ENCODE measurements at places on chromosomes 2 and 18. TPM values are rescaled to one million over a fixed set of nuclear protein-coding genes. Genes with fewer than 3 reads are reported as not detected.

- no peaks in the 10 kb centered on the region for H3K27me3 ChIP-seq
- peaks cover 22% of the 10 kb centered on the region for H3K4me1 ChIP-seq
- DNase-seq, result peak; percentile 94
- peak overlapping the region; percentile 34 for H3K27ac ChIP-seq
Measured at GRCh38 chr2:10448576-10449485, 704 bp upstream of the ODC1 start.

DNA sequence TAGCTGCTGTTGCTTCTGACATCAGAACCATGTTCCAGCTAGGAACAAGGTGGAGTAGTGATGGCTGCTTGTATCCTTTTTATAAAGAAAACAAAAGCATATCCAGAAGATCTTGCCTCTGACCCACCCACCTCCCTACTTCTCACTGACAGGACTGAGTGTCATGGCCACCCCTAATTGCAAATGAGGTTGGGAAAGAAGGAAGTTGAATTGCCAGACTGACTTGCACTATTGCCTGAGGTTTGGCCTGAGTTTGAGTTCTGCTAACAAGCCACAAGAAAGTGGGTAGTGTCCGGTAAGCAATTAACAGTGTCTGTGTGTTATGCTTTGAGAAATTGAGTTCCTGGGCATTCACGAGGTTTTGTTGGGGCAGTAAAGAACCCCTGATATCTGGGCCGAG is 22.8 kb downstream of the SGPP2 start:
- no peak overlapping the region for H3K27ac ChIP-seq
- H3K4me3 ChIP-seq, result no peak overlapping the region
- H3K4me1 ChIP-seq, result peaks cover 2% of the 10 kb centered on the region
- H3K27me3 ChIP-seq, result peaks cover 15% of the 10 kb centered on the region
- no peak for DNase-seq

DNA sequence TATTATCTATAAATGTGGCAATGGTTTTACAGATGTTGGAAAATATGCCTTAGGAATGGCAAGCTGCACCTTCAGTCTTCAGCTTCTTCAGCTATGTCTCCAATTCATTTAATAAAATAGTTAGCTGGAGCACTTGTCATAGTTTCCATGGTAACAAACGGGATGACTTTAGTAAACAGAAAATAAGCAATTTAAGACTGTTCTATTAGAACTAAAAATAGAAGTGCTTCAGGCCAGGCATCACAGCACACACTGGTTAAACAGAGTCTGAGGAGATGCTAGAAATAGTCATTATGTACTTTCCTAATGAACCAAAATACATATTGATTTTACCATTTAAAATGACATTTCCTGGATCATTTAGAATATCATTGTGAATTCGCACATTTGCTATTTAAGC is 195.0 kb downstream of the GCA start:
- no peaks in the 10 kb centered on the region for H3K27me3 ChIP-seq
- H3K4me3 ChIP-seq, result no peak overlapping the region
- no peaks in the 10 kb centered on the region for H3K36me3 ChIP-seq
- no peaks in the 10 kb centered on the region for H3K4me1 ChIP-seq

DNA sequence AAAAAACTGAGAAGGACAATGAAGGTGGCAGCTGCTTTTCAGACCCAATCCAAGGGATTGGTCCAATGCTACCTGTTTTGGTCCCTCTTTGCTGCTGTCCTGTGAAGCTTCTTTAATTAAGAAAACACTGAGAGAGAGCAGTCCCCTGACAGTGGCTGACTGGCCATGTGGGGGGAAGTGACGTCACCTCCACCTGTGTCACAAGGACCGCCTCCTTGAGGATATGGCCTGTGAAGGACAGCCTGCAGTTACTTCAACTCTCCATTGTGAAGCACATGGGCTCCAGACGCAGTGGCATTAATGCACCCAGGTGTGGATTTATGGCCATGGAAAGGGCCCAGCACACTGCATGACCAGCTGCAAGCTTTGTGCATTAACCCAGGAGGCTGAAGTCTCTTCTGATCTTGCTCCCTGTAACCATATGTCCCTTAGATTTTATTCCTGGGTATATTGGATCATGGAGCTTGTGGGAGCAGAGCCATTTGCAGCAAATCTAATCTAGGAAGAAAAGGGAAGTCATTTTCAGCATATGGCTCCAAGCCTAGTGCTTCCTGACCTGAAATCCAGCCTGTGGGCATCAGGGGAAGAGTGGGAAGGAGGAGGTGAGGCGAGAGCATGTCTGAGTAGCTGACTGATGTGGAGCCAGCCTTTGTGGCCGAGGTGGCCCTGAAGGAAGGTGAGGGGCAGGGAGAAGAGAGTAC is 32.2 kb downstream of the KIF5C start:
- H3K4me1 ChIP-seq, result peaks cover 23% of the 10 kb centered on the region
- peaks cover 4% of the 10 kb centered on the region for H3K36me3 ChIP-seq
- DNase-seq, result no peak
- H3K27ac ChIP-seq, result no peak overlapping the region

GRCh38 chr2:236984046-236984445 is 101.6 kb upstream of the COPS8 start:
- no peaks in the 10 kb centered on the region for H3K36me3 ChIP-seq
- H3K27me3 ChIP-seq, result peaks cover 34% of the 10 kb centered on the region
- H3K4me1 ChIP-seq, result no peaks in the 10 kb centered on the region
- no peak overlapping the region for H3K4me3 ChIP-seq
- no peak for DNase-seq
- H3K27ac ChIP-seq, result no peak overlapping the region

DNA sequence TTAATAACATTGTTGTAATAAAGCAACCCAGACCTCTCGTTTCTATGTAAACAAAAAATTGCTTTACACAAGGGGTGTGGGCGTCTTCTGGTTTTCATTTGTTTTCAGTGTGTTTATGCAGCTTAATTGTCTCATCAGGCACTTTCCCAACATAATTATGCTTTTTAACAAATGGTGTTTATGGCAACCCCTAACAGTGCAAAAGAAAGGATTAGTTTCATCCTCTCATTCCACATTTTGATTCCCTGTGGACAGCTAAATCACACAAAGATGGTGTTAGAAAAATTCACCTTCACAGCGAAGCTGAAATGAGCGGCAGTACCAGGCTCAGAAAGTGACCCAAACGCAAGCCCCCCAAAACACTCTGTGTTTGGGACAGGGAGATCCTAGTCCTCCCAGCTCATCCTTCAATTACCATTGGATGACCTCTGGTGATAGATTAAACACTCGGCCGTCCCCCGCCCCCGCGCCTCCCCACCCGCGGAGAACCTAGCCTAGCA is 724 bp downstream of the FTCDNL1 start:
- H3K4me3 ChIP-seq, result peak overlapping the region; percentile 70
- no peaks in the 10 kb centered on the region for H3K27me3 ChIP-seq
- peaks cover 4% of the 10 kb centered on the region for H3K4me1 ChIP-seq
- DNase-seq, result no peak
- no peak overlapping the region for H3K27ac ChIP-seq

DNA sequence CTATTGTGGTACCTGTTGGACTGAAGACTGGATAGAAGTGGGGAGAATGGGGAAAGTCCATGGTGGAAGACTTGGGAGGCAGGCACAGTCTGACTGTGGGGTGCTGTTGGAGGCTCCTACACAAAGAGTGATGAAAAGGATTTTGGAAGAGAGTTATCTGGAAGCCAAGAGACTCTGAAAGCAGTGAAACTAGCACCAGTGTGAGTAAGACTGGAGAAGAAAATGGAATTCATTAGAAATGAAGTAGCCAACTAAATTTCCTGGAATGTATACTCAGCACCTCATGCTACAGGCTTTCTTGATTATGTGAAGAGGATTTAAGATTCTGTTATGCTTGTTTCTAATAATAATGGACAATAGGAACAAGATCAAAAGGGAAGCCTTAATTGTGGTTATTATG is 27.7 kb downstream of the ELP2 start:
- H3K4me3 ChIP-seq, result no peak overlapping the region
- peaks cover 15% of the 10 kb centered on the region for H3K36me3 ChIP-seq
- H3K27me3 ChIP-seq, result no peaks in the 10 kb centered on the region

DNA sequence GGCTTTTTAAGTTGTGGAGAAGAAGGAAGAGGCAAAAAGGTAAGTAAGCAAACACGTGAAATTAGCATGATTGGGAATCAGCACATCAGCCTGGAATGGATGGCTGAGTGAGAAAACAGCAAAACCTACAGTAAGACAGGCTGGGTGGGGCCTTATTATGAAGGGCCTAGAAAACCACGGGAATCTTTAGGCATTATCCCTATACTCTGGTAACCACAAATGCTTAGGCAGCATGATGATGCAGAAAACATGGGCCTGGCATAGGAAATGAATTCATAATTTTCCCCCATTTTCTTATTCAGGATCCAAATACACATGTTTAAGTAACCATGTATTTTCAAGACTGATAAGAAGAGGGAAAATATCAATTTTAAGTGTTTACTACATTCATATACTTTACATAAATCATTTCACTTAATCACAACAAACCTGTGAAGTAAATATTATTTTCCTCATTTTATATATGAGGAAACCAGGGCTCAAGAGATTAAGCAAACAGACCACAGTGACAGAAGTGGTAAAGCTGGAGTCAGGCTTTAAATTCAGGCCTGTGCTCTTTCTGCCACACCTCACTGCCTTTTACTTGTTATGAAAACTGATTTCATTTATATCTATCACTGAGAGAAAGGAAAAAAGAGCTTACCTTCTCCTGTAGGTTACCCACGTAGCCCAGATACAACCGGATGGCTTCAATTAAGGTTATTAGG is 4.0 kb downstream of the TMEM17 start:
- no peak overlapping the region for H3K4me3 ChIP-seq
- DNase-seq, result no peak
- H3K27ac ChIP-seq, result no peak overlapping the region
- H3K4me1 ChIP-seq, result peaks cover 5% of the 10 kb centered on the region
- H3K36me3 ChIP-seq, result no peaks in the 10 kb centered on the region
- peaks cover 21% of the 10 kb centered on the region for H3K27me3 ChIP-seq

KCNE4 gene
- not detected for total RNA-seq

DNA sequence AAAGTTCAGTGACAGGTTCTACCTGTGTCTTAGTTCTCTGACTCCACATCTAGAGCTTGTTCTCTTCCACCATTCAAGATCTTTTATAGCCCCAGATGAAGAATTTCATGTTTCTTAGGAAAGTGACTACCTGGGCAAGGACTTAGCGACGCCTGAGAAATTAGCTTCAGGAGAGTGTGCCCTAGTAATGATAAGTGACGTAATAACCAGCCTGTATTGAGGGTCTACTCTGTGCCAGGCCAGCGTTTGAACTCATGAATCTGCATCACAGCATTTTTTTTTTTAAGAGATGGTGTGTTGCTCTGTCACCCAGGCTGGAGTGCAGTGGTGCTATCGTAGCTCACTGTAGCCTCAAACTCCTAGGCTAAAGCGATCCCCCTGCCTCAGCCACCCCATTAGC is 51.8 kb downstream of the TCF7L1 start:
- peaks cover 2% of the 10 kb centered on the region for H3K36me3 ChIP-seq
- H3K4me1 ChIP-seq, result peaks cover 8% of the 10 kb centered on the region
- H3K4me3 ChIP-seq, result no peak overlapping the region
- H3K27ac ChIP-seq, result peak overlapping the region; percentile 9

- H3K4me3 ChIP-seq, result no peak overlapping the region
- DNase-seq, result no peak
- no peaks in the 10 kb centered on the region for H3K27me3 ChIP-seq
- H3K4me1 ChIP-seq, result no peaks in the 10 kb centered on the region
- no peak overlapping the region for H3K27ac ChIP-seq
Measured at GRCh38 chr2:13537771-13538349, 821.1 kb downstream of the TRIB2 start.

TMEM185B gene
- 21.1 TPM for total RNA-seq

UGT1A3 gene
- not detected for total RNA-seq

WNT10A gene
- 14.4 TPM for total RNA-seq

STON1 gene
- total RNA-seq, result 10.9 TPM

C2orf72 gene
- not detected for total RNA-seq

GRCh38 chr2:127641846-127642507 is 4.0 kb upstream of the GPR17 start:
- no peaks in the 10 kb centered on the region for H3K27me3 ChIP-seq
- no peaks in the 10 kb centered on the region for H3K36me3 ChIP-seq
- peak overlapping the region; percentile 75 for H3K4me3 ChIP-seq

INO80C gene
- total RNA-seq, result 20.9 TPM

CENPA gene
- 0.52 TPM for total RNA-seq

NOSTRIN gene
- not detected for total RNA-seq

CFC1 gene
- total RNA-seq, result not detected

EFR3B gene
- total RNA-seq, result not detected

- peak overlapping the region; percentile 39 for H3K27ac ChIP-seq
- DNase-seq, result no peak
- no peak overlapping the region for H3K4me3 ChIP-seq
- H3K27me3 ChIP-seq, result peaks cover 55% of the 10 kb centered on the region
Measured at GRCh38 chr2:44970846-44971450, 29.4 kb downstream of the SIX3 start.

DNA sequence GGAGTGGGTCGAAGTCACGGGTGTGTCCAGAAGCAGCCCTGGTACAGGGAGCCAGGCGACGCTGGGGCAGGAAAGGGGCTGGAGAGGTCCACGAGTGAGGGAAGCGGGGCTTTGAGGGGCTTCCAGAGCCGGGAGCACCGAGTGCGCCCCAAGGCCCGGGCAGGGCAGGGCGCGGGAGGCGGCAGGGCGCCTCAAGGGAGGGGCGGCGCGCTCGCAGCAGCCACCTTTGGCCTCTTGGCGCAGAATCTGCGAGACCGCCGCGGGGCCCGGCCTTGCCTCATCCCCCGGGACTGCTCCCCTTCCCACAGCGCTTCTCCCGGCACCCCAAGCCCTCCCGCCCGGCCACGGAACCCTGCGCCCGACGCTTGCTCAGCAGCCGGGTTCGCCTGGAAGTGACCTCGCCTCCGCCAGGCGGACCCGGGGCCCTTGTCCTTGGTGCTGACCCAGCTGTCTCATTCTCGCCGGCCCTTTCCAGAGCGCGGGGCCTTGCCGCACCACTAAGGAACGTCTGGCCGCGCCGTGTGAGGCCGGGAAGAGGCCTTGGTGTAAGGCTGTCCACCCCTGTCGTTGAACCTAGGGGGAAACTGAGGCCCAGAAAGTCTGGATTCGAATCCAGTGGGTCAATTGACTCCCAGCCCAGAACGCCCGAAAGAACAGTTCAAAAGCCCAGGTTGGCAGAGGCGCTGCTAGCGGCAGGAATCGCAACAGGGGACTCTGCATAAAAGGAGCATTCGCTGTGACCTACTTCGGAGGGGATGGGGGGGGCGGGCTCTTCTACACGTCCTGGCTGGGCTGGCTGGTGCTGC is 584 bp upstream of the DNER start:
- DNase-seq, result peak; percentile 18
- peaks cover 6% of the 10 kb centered on the region for H3K4me1 ChIP-seq
- H3K4me3 ChIP-seq, result peak overlapping the region; percentile 73
- H3K27ac ChIP-seq, result no peak overlapping the region

HOXD9 gene
- total RNA-seq, result not detected

Data from T-helper 17 cell (primary cell).